ENCODE measurements at places on chromosomes 6 and 20.

GRCh38 chr20:4117867-4118266 lies 102.5 kb upstream of the RNF24 start:
- DNase-seq: no peak

- no peak for DNase-seq
Observed at GRCh38 chr6:31970604-31971271, 1.2 kb downstream of the DXO start.

- DNase-seq: no peak
Observed at GRCh38 chr6:31631681-31632278, 11.3 kb downstream of the PRRC2A start.

DNA sequence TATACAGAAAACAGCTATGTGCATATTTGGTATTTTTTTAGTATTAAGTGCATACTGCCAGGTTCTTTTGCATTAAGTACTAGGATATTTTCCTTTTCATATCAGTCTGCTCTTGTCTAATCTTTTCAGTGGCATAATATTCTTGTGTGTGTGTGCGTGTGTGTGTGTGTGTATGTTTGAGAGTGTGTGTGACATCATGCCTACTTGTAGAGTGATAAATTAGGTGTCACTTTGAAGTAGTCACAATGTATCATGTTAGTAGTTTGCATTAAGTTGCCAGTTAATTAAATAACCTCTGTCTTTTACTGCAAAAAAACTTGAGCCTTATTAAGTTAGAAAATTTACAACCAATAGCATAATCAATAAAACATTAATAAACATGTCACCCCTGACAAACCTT lies 65.3 kb downstream of the CD83 start:
- no peak for DNase-seq

DNA sequence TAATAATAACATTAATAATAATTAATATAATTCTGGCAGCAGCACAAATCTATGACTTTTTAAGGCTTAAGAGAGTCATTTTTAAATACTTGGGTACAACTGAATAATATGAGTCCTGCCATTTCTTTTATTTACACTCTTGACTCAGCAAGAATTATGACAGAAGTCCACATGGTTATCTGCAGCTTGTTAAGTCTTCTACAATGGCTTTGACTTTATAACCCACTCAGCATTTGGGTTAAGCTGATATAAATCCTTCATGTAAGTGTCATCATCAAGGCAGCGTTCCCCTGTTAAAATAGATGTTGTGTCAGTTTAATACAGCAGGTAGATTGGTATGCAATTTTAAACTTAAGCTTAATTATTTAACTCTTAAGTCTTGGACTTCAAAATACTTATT lies 131.7 kb downstream of the ARHGAP18 start:
- no peak for DNase-seq

GRCh38 chr6:20259316-20260049 lies 47.2 kb upstream of the MBOAT1 start:
- no peak for DNase-seq

- no peak for DNase-seq
Observed at GRCh38 chr6:160258346-160259142, at the start of gene SLC22A2. Gene SLC22A2 (minus strand): TSS chr6:160258821. CDS start chr6:160258757, 64 bp downstream.

GRCh38 chr20:2799271-2799670 lies 1.2 kb downstream of the CPXM1 start:
- no peak for DNase-seq

- no peak for DNase-seq
Observed at GRCh38 chr6:36685926-36686667, 7.6 kb downstream of the CDKN1A start.

DNA sequence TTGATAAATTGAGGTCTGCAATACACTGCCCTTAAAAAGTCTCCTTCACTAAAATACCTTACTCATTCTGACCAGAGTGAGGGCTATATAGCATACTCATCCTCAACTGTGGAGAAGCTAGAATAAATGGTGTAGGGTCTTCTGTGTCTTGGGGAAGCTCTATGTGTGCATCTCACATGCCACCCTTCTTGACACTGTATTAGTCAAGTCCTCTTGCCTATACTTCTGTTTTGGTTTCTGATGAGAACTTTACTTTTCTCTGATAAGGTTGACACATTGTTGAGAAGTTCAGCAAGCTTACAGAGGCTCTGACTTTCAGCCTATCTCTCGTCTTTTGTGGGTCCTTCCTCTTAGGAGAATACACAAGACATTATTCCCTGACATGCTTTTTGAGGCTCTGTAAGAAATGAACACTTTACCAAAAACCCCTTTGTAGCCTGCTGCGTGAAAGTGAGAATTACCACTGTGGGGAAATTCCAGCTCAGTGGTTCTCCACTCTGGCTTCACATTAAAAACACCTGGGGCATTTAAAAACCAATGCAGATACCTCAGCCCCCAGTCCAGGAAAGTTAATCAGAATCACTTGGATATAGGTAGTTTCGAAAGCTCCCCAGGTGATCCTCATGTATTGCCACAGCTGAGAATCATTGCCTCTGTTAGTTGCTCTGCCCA lies 372.1 kb upstream of the HS3ST5 start:
- DNase-seq: no peak

DNA sequence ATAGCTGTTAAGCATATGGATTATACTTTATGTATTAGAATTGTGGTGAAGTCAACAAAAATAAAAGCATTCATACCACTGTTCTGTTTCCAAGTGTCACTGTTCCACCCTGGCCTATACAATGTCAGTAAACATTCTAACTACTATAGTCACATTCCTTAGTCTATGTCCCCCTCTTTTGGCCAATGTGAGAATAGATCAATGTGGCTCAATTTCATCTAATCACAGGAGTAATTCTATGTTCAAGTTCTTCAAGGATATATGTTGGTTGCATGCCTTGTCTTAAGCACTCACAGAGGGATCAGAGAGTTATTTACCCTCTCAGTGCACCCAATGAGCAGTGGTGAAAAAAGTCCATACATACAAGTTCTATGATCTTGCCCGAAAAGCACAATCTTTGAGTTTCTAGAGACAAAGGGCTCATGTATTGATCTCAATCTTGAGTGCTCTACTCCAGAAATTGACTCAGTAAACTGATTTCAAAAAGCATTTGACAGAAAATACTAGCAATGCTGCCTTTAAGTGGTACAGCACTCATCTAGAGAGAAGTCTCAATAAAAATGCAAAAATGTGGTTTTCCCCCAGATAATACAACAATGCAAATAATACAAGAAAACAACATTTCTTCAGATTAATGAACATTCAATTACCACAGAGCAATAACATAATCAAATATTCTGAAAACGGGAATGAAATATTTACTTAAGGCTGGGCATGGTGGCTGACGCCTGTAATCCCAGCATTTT lies 16.5 kb downstream of the SMLR1 start:
- no peak for DNase-seq

DNA sequence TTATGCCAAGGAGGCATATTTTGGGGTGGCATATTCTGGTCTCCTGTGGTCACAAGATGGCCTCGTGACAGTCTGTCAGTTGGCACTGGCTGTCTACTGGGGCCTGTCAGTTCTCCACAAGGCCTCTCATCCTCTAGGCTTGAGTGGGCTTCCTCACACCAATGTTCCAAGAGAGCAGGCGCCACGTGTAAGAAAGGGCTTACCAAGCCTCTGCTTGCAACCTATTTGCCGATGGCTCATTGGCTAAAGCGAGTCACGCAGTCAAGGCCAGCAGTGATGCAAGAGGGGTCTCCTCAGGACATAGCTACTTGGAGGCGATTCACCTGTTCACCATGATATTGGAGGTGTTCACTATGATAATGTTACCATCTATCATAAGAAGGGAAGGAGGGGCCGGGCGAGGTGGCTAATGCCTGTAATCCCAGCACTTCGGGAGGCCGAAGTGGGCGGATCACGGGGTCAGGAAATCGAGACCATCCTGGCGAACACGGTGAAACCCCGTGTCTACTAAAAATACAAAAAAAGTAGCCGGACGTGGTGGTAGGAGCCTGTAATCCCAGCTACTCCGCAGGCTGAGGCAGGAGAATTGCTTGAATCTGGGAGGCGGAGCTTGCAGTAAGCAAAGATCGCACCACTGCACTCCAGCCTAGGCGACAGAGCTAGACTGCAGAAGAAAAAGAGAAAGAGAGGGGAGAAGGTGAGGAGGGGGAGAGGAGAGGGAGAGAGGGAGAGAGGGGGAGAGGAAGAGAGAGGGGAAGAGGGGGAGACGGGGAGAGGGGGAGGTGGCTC lies 35.3 kb downstream of the C6orf52 start:
- DNase-seq: no peak

DNA sequence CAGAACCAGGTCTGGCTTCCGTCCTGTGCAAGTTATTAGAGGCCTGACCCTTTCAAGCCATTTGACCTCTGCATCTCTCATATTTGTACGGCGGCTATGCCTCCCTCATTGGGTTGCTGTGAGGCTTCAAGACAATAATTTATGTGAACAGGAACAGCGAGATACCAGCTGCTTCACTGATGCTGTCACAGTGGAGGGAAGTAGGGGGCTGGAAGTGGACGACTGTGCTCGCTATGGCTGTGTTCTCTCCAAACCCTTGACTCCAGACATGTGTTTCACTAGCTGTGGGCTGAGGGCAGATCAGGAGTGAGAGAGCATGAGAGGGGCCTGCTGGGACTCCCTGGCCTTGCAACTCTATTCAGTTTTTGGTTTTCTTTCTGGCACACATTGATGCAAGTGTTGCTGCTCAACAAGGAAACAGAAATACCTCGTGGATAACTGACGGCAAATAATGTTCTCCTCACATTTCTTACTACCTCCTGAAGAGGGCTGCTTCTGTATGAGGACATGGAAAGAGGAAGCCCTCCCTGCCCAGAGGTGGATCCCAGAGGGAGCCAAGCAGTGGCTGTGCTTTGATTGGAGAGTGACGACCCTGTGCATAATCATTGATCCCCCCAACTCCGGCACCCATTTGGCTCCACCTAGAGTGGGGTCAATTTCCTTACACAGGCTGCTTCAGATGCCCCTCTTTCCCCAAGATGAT lies 34.7 kb upstream of the SCP2D1 start:
- DNase-seq: no peak

GRCh38 chr20:49477200-49477599 lies 5.3 kb downstream of the KCNB1 start:
- DNase-seq: no peak

DNA sequence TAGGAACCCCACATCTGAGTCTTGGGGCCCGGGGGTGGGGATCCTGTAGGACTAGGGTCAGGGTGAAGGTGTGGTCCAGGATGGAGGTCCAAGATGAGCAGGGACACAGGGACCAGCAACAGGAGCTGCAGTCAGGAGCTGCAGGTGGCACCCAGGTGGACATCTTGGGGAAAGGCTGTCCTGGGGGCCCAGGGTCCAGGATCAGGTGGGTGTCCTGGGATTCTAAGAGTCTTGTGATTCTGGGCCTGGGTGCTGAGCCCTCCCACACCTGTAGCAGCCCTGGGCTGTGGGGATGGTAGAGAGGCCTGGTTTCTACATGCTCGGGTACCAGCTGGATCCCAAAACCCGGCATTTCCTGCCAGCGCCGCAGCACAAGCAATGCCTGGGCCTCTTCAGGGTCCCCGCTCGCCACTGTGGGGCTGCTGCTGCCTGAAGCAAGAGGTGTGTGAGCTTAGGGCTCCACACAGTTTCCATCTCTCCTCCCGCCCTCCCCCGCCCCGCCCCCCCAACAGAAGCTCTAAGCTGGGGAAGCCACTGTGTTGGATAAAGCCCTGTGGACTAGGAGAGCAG lies 20.7 kb downstream of the ERGIC3 start:
- DNase-seq: no peak

- DNase-seq: no peak
Observed at GRCh38 chr6:123659960-123660748, 23.4 kb upstream of the TRDN start.

GRCh38 chr6:163501439-163501838 lies 86.9 kb downstream of the QKI start:
- DNase-seq: no peak

DNA sequence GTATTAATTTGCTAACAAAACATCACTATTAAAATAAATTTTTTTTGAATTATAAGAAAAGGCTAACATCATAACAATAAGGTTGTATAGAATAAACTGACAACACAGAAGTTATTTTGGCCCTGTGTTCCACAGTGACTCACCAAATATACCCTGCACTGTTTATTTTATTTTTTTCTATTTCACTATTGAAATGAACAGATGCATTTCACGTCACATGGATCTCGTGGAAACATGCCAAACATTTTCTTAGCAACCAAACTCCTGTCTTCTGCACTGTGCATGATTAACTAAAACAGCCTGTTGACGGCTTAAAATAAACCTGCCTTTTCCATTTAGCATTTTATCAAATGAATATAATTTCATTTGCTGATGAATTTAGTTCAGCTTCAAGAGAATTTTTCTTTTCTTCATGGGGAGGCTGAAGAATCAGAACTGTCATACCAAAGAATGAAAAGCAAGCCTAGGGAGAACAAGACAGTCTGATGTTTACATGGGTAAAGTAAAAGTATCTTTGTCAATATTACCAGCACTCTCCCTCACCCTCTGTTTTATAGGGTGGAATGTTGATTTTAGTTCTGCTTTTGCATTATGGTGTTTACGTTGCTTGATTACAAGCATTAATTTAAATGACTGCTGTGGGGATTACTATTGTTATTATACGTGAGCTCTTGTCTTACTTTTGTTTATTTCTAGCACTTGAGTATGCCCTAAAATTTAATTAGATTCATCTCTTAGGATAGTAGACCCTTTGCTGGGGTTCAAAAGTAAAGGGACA lies 115.3 kb downstream of the LCA5 start:
- DNase-seq: no peak

- peak; percentile 8 for DNase-seq
Observed at GRCh38 chr6:32192608-32193039, at the start of gene GPSM3. Gene GPSM3 (minus strand): TSS chr6:32192643. CDS start chr6:32192513, 130 bp downstream.

DNA sequence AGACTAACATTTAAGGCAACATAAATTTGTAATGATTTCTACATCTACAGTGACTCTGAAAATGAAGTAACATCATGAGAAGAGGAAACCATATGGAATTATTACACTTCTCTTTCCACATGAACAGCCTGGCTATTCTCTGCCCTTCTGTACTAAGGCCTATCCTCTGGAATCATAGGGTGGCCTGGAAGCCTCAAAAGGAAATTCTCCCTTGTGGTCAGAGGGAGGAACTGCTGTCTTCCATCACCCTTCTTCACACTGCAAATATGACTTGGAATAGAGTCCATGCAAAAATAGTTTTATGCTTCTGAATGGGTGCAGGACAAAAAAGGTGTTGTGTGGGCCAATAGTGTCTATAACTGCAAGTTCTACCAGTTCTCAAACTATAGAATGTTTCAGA lies 44.6 kb upstream of the SH3BGRL2 start:
- DNase-seq: no peak

- DNase-seq: no peak
Observed at GRCh38 chr20:38147163-38147562, 17.9 kb downstream of the TGM2 start.

- DNase-seq: no peak
Observed at GRCh38 chr6:108751851-108752732, 96.1 kb upstream of the ARMC2 start.

- no peak for DNase-seq
Observed at GRCh38 chr20:19253916-19254820, 41.7 kb downstream of the SLC24A3 start.
